A549 (cell line): ENCODE measurements at places on chromosomes 13 and 19.

DNA sequence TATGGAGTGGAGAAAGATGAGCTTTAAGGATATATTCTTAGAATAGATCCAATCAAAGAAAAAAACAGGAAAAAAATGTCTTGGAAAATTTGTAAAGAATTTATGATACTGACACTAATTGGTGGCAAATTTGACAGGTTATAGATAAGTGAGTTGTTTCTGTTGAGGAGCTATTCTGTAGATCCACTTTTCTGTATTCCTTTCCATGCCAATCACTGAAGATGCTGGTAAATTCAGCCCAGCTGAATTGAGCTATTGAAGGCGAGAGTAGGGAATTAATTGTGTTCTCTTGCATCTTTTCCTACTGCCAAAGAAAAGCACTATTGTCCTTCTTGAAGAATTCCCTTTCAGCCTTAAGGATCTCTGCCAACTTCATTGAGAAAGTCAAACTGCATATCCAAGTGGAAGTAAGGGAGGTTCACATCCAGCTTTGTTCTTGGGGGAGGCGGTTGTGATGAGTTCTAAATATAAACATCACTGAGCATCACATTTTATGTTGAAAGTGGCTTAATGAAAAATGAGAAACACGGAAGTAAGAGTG, 113.1 kb downstream of the PCDH9 start:
- no peak for DNase-seq

- no peak for DNase-seq
Observed at GRCh38 chr13:42684226-42684625, 97.2 kb upstream of the FAM216B start.

- DNase-seq: no peak
Observed at GRCh38 chr19:51186323-51186722, 38.6 kb upstream of the CD33 start.

- no peak for DNase-seq
Observed at GRCh38 chr13:76636829-76637228, 249.4 kb downstream of the KCTD12 start.

DNA sequence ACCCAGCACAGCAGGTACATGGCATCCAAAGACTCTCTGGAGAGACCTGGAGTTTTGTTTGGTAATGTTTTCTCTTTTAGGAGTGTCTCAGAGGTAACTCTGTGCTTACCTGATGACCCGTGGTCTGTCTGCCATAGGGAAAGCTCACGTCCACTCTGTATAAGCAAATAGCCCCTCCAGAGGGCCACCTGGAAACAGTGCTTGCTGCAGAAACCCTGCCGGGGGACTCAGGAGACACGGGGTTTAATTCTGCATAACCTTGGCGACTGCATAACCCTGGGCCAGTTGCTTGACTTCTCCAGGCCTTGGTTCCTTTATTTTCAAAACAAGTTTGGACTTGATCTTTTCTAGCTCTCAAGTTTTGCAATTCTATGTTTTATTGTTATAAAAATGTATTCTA, 187.2 kb upstream of the SOX1 start:
- DNase-seq: no peak

DNA sequence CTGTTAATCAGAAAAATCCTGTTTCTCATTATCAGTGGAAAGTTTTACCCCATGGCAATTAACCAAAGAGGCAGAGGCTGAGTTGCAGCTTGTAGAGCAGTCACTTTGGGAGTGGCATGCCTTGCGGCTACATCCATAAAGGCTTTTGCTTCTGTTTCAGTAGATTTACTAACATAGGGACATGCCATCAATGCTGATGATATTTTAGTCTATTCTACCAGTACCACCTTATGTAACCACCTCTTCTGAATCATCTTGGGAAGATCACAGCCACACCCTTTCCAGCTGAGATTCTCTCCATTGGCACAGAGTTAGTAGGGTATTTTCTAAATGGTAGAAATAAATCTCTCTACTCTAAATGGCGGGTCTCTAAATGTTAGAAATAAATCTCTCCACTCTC, 37.5 kb downstream of the POSTN start:
- DNase-seq: no peak

GRCh38 chr19:1066748-1067340, at the start of gene ARHGAP45:
ARHGAP45 (plus strand) TSS chr19:1067167; CDS start chr19:1067406, 239 bp downstream.
- DNase-seq: no peak

- no peak for DNase-seq
Observed at GRCh38 chr19:10305139-10305806, 4.3 kb downstream of the ZGLP1 start.

GRCh38 chr19:47542030-47542475, 27.2 kb upstream of the NAPA start:
- no peak for DNase-seq

DNA sequence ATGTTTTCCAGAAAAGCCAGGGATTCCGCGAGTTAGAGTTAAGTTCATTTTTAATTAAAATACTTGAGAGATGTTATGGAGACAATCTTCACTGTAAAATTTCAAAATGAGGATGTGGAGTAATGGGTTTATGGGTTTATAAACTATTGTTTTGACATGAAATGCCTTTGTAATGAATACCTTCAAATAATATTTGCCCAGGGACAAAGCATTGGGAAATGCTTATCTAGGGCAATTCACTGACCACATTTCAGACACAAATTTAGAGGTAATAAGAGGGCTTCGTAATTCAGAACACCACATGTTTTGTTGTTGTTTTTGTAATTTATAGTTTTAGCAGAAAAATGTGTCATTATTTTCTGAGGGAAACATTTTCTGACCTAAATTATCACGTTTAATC, 241.1 kb upstream of the ATXN8OS start:
- DNase-seq: no peak

DNA sequence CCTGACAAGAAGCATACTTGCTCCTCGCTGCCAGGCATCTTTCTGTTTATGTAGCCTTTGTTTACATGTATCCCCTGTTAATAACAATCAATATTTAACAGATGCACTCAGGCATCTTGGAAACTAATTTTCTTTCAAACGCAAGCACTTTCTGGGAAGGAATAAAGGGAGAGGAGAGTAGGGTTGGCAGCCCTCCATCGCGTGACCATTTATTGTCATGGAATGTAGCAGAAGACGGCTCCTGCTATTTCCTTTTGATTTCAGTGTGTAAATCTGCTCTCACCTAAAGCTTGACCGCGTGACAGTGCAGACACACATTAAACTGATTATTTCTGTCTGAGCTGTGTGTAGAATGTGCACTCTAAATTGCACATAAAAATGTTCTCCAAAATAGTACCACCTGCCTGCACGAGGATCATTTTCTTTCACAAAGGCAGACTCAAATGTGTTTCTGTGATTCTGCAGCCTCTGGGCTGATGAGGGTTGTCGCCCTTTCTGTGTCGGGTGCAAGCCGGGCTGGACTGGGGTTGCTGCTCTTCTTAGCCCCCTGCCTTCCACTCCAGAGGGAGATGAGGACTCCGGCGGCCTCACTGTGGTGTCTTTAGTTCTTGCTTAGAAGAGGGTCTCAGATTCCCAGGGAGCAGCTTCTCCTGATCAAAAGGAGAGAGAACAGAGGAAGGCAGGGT, 223.5 kb upstream of the MAB21L1 start:
- no peak for DNase-seq

DNA sequence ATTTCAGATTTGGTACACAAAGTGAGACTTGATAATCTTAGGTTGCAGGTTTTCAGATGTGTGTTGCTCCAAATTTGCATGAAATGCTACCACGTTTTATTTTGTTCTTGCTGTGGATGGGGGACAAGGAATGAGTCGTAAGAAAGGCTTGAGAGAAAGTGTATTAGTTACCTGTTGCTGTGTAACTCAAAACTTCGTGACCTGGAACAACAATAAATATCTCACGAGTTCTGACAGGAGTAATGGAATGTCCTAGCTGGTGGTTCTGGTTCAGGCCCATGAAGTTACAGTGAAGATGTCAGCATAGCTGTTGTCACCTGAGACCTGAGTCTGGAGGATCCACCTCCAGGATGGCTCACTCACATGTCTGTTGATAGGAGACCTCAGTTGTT, 1.2 kb downstream of the ZNF8 start:
- no peak for DNase-seq

DNA sequence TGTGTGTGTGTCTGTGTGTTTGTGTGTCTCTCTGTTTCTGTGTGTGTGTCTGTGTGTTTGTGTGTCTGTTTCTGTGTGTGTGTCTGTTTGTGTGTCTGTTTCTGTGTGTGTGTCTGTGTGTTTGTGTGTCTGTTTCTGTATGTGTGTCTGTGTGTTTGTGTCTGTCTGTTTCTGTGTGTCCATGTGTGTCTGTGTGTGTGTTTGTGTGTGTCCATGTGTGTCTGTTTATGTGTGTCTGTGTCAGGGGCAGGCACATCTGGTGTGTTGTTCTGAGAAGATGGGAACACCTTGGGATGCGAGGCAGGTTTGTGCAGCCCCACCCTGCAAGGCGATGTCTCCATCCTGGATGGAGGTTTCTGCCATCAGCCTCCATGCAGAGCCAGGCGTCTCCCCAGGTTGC, 275.8 kb upstream of the SOX1 start:
- no peak for DNase-seq

GRCh38 chr13:34153428-34154180, 335.7 kb downstream of the RFC3 start:
- no peak for DNase-seq

- DNase-seq: no peak
Observed at GRCh38 chr19:43430142-43430710, 15.5 kb downstream of the TEX101 start.

DNA sequence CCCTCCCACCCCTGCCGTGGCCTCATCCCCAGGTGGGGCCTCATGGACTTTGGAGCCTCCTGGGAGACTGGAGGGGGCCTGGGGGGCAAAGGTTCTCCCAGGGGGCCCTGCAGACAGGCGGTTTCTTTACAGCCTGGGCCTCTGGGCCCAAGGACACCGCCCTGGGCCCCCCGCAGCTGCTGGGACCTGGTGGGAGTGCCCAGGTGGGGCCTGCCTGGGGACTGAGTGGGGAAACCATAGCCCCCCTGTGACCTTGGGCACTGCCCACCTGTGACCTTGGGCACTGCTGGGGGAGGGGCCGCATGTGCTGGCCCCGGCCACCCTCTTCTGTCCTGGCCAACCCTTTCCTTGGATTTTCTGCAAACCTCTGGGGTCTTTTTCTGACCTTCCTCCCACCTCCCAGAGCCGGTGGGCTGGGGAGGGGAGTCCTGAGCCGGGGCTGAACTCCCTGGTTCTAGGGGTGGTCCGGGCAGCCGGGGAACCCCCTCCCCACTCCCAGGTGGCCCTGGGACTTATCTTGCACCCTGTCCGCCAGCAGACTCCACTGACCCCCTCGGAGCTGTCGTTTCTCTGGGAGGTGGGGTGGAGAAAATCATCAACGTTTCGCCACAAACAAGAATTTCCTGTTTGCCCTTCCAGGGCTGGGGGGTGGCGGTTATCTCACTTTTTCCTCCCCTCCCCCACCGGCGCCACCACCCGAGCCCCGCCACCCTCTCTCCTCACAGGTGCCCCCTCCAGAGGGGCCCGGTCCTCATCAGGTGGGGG, 27.0 kb downstream of the ARID3A start:
- no peak for DNase-seq

DNA sequence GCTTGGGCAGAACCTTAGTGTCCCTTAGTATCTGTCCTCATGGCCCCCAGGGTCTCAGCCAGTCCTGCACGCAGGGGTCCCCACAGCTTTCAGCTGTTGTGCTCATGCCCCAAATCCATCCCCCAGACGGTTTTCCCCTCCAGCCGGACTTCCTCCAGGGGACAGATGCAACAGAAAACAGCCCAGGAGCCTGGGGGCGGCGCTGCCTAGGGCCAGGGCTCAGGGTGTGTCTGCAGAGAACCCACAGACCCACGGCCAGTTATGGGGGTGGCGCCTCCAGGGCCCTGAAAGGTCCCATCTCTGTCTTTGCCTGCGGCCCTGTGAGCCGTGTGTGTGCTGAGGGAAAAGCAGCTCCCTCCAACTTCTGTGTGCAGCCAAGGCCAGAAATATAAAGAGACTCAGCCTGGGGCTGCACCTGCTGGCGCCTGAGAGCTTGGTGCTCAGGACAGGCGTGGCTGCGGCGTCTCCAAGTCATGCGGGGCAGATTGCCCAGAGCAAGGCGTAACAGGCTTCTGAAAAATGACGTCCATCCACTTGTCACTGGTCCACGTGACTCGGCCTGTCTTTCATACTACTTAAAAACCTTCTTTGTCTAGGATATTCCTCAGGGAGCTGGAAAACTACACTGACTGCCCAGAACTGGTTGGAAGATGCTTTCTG, 22.1 kb upstream of the F7 start:
- DNase-seq: peak; percentile 67

DNA sequence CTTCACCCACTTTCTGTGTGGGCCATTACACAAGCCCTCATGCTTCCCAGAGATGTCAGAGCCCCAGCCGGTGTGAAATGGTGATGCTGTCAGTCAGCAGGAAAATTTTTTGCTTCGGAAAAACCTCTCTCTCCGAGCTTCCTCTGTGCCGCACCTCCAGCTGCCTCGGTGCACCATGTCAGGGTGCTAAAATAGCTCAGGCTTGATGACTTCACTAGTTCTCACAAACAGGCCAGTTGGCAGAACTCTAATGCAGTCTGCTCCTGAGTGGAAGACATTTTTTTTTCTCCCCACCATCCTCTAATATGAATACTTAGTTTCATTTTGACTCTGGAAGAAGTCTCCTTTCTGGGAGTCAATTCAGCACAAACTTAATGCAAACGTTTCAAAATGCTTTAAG, 71.3 kb downstream of the KLF12 start:
- no peak for DNase-seq

- no peak for DNase-seq
Observed at GRCh38 chr19:47514151-47514868, 553 bp downstream of the NAPA start.

DNA sequence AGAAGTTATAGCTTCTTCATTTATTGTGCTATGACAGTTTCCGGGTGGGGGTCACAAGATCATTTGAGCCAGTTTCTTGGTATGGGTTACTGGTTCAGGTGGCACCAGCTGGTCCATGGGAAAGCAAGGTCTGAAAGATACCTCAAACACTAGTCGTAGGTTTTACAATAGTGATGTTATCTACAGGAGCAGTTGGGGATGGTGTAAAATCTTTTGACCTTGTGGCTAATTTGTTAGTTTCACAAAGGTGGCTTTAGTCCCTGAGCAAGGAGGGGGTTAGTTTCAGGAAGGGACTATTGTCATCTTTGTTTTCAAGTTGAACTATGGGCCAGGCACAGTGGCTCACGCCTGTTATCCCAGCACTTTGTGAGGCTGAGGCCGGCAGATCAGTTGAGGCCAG, 24.6 kb downstream of the CHST8 start:
- no peak for DNase-seq

- DNase-seq: peak; percentile 86
Observed at GRCh38 chr19:677201-677600, 1.0 kb downstream of the FSTL3 start.

- no peak for DNase-seq
Observed at GRCh38 chr19:49125025-49125731, 5.8 kb downstream of the PPFIA3 start.
